Gastroesophageal sphincter (tissue), 4 donors: ENCODE measurements at places on chromosomes 6 and 20. TPM values are rescaled to one million over a fixed set of nuclear protein-coding genes. Genes with fewer than 3 reads are reported as not detected.

DNA sequence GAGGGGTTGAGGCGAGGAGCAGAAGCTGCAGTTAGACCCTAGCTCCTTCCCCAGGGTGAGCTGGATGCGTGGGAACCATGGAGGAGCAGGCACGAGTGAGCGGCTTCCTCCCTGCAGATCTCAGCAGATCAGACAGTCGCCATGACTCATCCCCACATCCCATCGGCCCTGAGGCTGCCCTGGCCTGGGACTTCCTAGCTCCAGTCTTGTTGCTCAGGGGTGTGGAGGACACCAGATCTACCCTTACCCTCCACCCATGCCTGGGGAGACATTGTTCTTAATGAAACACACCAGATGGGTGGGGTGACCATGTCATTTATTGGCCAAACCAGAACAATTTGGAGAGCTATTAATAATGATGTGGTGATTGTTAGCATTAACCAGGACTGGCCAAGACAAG, 36.3 kb upstream of the TGM2 start:
- no peak for ATAC-seq

GRCh38 chr20:16555754-16556153, 17.5 kb downstream of the KIF16B start:
- ATAC-seq = no peak

- no peak for ATAC-seq
These were observed 73.0 kb upstream of the TULP1 start for GRCh38 chr6:35585658-35586057.

GRCh38 chr6:22053391-22053997, 243.3 kb downstream of the PRL start:
- ATAC-seq = no peak

DNA sequence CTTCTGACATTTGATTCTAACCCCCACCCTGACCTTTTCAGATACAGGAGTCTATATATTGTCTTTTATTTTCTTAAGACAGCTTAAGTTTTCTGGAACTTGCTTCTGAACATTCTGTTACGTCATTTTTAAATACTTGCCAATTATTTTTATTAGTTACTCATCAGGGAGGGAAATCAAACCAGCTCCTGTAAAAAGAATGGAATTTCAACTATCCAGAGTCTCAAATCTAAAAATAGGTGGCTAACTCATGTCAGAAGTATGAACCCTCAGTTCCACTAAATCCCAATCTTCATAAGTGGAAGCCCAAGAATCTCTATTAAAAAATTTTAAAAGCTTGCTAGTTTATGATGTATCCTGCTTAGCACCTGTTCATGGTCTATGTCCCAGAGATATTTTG, 900.0 kb downstream of the KIF16B start:
- no peak for ATAC-seq

GRCh38 chr6:127538750-127539264, 19.7 kb upstream of the MTCL3 start:
- no peak for ATAC-seq

- no peak for ATAC-seq
These were observed 2.1 kb downstream of the PRSS35 start for GRCh38 chr6:83514466-83514865.

KHDC1 gene
- total RNA-seq = 1.7 TPM

MAP1LC3A gene
- total RNA-seq = 134 TPM

- no peak for ATAC-seq
These were observed 91.0 kb upstream of the FOXA2 start for GRCh38 chr20:22675341-22675740.

DNA sequence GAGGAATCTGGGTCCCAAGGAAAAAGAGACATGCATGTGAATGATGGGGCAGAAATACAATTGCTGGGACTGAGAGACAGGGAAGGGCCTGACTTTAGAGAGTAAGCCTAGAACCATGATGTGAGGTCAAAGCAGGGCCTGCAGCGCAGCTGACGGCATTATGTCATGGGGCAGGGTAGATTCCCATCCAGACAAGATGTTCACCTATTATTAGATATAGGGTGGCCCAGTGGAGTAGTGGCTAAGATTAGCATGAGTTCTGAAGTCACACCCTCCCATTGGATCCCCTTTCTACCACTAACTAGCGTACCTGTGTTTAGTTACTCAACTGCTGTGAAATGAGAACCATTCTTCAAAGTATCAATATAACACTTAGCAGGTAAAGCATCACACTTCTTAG, 39.6 kb downstream of the NDUFAF5 start:
- no peak for ATAC-seq

TINAG gene
- not detected for total RNA-seq

TNXB gene
- total RNA-seq = 148 TPM

DEFB132 gene
- not detected for total RNA-seq

SUN5 gene
- not detected for total RNA-seq

TNFRSF6B gene
- total RNA-seq = 8.9 TPM

DNA sequence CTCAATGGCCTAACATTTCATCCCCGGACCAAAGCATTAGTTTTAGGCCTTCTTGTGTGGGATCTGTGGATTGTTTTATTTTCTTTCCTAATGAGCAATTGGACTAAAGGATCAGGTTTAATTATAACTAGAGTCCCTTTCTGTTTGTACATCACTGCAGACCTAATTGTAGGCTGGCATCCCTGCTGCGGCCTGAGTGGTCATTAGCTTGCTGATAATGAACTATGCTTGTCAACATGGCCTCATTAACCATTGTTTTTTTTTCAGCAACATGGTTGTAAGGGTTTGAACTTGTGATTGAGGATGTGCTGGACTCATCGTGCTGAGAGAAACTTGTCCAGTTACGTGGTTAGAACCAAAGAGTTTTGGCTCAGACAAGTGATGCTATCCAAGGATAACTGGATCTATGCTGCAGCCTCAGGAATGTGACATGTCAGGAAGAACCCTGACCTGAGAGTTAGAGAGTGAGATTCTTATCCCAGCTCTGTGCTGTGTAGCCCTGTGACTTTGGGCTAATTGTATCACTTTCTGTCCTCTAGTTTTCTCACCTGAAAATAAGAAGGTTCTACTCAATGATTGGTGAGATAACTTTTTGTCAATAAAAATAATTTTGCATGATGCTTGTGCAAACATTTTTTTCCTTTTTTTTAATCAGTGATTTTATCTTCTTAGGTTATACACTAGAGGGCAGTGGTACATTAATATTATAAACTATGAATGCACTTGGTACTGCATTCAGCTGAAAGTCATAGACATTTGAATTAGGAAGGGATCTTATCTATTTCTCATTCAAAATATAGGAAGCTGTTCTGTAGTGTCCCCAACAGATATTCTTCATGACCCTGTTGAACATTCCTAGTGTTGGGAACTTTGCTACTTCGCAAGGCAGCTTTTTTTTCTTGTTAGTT, 140.9 kb downstream of the RNF144B start:
- no peak for ATAC-seq

PROCR gene
- 37.6 TPM for total RNA-seq

DNA sequence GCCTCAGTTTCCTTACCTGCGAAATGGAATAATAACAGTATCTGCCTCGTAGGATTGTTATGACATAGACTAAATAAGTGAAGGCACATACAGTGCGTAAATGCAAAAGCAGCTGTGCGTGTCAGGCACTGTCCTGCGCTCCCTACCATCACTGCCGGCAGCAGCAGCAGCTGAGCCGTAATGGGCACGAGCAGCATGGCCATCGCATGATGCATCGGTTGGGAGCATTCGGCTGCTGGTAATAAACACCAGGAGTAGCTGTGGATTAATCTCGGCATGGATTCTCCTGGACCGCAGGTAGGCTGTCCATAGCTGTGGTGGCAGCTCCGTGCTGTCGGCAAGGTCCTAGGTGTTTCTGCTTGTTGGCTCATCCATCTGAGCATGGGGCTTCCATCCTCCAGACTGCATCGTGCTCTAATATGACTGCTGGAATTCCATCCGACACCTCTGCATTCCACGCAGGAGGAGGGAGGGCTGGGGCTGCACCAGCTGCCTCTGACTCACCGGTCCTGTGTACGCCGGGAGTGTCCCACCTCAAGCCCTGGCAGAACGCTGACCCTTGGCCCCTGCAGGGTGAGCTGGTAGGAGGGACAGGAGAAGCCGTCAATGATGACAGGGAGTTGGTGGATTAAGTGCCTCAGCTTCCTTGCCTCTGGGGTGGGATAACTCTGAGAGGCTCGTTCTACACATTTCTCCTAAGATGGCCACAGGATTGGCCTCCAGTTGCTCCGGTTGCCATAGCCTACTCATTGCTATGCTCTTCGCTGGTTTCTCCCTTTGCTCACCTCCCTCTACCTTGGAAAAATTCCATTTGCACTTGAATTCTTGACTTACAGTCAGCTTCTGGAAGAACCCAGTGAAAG, 100.9 kb upstream of the PMEPA1 start:
- no peak for ATAC-seq

DNA sequence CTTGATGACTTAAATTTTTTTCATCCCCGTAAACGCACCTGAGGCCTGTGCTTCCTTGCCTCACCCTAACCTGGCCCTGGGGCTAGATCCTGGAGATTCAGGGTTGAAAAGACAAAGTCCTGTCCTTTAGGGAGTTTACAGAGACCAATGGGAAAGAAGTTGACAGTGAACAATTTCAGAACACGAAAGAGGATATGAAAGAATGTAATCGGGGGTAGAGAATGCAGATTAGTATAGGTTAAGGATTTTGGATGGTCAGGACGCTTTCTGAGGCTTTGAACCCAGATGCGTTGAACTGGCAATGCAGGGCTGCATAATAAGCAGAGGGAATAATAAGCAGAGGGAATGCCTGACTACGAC, 1.7 kb upstream of the FBXO5 start:
- no peak for ATAC-seq

DNA sequence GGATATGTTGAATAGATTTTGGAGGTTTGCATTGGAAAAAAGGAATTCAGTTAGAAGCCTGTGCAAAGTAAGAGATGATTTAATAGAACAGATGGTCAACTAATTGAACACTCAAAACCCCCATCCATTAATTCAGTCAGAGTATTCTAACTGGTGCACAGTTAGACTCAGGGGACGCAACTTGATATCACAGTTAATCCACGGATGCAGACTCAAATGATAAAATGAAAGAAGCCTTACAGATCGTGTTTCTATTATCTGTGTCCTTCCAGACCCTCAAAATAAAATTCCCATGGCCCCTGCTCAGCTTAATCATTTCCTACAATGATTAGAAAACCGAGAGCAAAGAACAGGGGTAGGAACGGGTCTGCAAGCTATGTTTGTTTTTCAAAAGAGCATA, 45.4 kb upstream of the DTNBP1 start:
- ATAC-seq = no peak

OVOL2 gene
- 0.69 TPM for total RNA-seq

- ATAC-seq = no peak
These were observed 32.9 kb upstream of the RPL7L1 start for GRCh38 chr6:42846505-42846904.

- ATAC-seq = no peak
These were observed 90.5 kb downstream of the MYB start for GRCh38 chr6:135271626-135272025.

DLK2 gene
- not detected for total RNA-seq

DNA sequence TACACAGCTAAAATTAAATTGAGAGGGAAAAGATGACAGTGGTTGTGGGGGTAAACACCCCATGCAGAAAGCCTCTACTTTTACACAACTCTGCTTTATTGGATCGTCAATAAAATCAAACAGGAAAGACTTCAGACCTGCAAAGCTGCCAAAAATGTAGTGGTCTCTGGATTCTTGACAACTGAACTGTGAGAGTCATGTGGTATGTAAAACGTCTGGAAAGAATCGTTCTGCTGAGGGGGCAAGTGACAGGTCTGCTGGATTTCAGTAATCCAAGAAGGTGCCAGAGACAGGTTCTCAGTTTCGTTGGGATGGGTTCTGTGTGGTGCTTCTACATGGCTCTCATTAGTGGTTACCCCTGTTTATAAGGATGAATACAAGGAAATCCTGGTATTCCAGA, 63.3 kb downstream of the TSPYL4 start:
- no peak for ATAC-seq

DNA sequence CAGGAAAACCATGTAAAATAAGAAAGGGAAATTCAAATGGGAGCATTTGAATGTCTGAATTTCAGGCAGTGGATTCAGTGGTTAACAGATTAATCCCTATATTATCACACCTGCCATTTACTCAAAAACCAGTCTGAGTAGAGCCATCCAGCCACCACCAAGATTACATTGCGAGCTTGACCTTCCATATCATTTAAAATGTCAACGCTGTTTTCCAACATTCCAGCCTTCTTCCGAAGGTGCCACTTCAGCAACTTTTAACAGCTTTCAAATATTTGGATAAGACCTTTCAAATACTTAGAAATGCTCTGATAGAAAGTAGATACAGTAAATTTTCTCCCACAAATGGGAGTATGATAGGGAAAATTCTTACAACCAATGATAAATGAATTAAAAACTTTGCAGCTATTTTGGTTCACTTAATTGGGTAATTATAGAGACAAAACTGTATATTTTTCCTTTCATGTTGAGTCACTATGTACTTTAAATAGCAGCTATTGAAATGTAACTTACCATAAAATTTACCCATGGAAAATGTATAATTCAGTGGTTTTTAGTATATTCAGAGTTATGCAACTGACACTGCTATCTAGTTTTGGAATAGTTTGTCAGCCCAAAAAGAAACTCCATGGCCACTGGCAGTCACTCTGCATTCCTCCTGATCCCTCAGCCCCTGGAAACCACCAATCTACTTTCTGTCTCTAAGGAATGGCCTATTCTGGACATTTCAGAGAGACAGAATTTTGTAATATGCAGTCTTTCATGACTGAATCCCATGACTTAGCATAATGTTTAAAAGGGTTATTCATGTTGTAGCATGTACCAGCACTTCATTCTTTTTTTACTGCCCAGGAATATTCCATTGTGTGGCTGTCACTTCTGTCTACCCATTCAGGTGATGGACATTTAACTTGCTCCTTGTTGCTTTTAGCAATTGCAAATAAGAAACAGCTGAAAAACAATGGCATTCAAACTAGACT, 21.5 kb downstream of the EZR start:
- ATAC-seq = peak; percentile 72

- ATAC-seq = no peak
These were observed 20.1 kb upstream of the FAM83C start for GRCh38 chr20:35312318-35312717.

TCF21 gene
- 30.1 TPM for total RNA-seq

DNA sequence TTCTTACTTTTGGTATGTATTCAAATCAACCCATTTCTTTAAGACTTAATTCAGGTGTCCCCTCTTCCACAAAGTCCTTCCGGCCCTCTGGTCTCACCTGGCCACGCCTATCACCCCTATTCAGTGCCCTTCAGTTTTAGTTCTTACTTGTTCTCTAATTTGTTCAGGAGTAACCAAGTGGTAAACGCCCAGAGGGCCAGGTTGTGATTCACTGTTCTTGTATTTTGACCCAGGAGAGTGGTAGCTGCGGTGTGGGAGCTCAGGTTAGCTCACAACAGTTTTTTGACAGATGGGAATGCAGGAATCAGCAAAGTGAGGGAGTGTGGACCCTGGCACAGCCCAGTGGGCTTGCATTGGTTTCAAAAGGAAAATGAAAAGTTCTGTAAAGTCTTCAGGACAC, 81.7 kb upstream of the RIPOR2 start:
- ATAC-seq = no peak

RAMACL gene
- total RNA-seq = 2.3 TPM

DNA sequence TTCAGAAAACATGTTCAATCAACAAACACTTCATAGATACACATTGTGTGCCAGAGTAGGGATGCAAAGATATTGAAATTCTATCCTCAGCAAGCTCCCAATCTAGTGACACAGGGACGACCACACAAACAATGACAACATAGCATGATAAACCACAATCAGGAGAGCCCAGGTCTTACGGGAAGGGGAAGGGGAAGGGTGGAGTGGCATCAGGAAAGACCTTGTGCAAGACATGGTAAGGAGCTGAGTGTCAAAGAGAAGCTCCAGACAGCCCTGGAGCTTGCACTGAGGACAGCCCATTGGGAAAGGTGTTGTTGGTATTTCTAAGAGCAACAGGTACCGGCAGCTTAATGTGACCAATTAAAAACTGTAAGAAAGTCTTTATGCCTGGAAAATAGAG, 103.6 kb downstream of the PDE7B start:
- ATAC-seq = no peak
